ENCODE measurements at places on chromosomes 6 and 20.

- no peak for DNase-seq
Observed at GRCh38 chr6:143062551-143062950, 1.9 kb downstream of the AIG1 start.

DNA sequence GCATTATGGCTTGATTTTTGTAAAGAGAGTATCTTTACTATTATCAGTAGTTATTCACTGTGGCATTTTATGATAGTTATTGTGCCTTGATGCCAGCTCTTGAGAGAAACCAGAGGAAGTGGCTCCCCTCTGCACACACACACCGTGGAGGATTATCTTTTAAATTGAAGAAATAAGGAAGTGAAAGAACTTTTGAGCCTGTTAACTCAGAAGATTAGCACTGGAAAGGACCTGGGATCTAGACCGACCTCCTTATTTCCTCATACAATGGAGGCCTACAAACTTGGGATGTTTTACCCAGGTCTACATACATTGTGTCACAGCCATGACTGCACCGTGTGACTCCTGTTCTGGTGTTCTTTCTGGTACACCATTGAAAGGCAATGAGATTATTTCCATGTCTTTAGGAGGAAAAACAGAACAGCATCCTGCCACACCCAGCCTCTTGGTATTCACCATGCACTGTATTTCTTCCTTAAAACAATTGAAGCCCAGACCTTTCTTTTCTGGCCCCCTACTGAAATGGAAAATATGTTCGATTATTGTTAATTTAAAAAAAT is 40.6 kb downstream of the HECA start:
- no peak for DNase-seq

GRCh38 chr6:120111001-120111400 is 761.4 kb upstream of the MAN1A1 start:
- no peak for DNase-seq

DNA sequence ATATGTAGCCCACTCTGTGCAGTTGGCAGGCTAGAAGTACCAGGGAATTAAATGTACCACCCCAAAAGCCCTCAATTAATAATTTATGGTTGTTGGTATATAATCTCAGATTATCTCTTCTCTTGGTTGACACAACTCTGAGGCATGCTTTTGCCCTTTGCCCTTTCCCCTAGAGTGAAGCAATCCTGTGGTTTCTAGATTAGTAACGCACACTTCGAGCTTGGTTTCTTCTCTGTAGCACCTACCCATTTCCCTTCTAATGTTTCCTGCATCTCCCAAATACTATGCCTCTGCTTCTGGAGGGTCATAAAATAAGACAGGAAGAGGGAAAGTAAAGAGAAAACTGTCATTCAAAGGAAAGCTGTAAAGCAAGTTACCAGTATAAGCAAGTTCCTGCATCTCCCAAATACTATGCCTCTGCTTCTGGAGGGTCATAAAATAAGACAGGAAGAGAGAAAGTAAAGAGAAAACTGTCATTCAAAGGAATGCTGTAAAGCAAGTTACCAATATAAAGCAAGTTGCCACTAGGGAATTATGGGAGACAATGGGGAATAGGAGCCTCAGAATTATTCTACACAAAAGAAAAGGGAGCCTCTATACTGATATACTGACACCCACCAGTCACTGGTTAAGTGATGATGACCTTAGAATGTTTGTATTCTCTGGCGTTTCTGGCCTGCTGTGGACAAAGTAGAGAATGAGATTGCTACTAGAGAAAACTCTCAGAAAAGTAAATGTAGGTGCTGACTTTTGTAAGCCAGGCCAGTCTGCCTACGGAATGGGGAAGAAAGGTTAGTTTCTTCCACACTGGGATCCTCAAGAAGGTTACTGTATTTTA is 862.6 kb upstream of the MAN1A1 start:
- no peak for DNase-seq

GRCh38 chr6:116465246-116465645 is 4.1 kb downstream of the CALHM6 start:
- DNase-seq, result peak; percentile 46

GRCh38 chr6:16104624-16105433 is 24.1 kb upstream of the MYLIP start:
- DNase-seq, result no peak

GRCh38 chr6:89082486-89082891 is 1.9 kb downstream of the PNRC1 start:
- peak; percentile 15 for DNase-seq

DNA sequence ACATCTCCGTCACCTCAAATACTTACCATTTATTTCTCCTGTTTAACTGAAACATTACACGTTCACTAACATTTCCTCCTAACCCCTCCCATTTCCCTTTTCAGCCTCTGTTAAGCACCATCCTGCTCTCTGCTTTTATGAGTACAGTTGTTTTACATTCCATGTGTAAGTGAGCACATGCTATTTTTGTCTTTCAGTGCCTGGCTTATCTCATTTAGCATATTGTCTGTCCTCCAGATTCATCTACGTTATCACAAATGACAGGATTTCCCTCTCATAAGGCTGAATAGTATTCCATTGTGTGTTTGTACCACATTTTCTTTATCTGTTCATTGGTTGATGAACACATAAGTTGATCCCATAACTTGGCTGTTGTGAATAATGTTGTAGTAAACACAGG is 22.7 kb downstream of the TAF11 start:
- DNase-seq, result peak; percentile 93

DNA sequence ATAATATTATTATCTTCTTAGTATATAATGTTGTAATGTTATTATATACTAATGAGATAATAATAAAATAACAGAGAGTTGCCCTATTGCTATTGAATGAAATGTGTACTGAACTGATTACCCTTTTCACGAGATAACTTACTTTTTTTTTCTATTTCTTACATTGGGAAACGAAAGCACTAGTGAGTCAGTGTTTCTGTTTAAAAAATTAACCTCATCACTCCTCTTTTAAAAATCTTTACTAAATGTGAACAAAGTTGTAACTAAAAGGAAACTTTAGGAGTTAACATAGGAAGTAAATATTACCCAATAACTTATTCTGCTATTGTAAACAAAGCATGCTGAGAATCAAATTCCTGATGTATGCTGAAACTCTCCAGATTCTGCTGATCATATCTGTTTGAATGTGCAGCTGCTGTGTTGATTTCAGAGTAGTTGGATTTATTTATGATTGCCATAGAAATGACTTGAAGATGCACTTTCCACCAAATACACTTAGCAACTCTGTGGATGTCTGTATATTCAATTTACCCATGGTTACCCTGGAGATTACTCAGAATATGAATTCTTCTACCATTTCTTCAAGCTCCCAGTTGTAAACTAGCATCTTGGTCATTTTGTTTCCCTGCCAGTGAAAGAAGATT is 523.4 kb downstream of the TENT5A start:
- DNase-seq, result no peak

GRCh38 chr6:130202782-130203181 is 20.0 kb downstream of the SAMD3 start:
- DNase-seq, result no peak

DNA sequence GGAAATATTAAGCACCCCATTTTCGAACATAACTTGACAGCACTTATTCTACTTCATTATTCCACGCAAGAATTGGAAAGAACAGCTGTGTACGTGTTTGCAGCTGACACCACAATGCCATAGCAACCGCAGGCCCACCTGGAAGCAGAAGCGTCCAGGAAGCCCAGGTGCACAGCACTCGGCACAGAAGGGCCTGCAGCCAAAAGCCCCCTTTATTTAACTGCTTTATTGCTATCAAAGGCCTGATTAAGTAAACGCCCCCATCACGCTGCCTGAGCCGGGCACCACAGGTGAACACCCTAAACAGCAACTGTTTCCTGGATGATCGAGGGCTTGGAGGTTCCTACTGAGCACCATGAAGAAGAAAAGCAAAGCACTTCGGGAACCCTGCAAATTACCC is 6.3 kb downstream of the TAF4 start:
- DNase-seq, result no peak

DNA sequence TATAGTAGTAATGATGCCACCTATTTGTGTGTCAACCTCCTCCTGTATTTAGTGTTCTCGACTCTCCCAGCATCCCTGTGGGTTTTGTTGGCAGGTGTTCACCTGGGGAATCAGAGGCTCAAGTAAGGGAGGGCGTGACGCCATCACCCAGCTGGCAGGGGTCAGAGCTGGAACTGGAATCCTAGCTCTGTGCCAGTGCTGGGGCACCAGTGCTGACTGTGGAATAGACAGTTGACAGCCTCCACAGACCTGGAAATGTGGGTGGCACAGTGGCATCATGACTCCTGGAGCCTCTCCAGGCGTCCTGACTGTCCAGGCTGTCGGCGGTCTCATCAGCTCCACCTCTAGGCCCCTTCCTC is 102.8 kb downstream of the SYCP2 start:
- DNase-seq, result no peak

DNA sequence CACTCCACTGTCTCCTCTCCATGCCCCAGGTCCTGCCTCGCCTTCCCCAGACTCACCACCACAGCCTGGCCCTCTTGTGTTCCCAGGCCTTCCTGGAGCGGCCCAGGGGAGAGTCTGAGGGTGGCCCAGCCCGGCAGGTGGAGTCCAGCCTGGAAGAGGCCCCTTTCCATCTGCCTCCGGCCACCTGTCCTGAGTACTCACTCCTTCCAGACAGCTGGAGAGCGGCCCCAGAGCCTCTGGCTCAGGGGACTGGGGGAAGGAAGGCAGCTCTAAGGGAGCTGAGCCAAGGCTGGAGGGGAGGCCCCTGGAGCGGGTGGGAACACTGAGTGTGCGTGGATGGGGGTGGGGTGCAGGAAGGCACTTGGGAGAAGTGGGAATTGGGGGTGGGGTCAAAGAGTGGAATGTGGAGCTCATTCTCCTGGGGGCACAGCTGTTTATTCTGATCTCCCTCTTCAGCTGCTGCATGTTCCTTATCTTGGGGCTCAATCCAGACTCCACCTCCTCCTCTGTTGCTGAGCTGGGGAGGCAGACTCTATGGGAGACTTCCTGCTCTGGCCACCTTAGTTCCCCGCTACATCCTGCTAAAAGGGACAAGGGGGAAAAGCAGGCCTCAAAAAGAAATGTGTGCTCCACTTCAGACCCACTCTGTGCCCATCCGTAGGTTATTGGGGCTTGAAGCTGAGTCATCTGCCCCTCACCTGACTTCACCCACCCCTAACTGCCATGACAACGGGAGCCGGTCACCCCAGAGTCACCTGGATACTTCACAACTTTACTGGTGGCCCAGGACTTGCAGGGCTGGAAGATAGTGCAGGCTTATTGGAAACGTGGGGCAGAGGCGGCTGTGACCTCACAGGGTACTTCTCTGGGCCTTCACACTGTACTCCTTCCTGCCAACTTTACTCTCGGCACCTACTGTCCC is 19.5 kb upstream of the TAF8 start:
- DNase-seq, result peak; percentile 94

DNA sequence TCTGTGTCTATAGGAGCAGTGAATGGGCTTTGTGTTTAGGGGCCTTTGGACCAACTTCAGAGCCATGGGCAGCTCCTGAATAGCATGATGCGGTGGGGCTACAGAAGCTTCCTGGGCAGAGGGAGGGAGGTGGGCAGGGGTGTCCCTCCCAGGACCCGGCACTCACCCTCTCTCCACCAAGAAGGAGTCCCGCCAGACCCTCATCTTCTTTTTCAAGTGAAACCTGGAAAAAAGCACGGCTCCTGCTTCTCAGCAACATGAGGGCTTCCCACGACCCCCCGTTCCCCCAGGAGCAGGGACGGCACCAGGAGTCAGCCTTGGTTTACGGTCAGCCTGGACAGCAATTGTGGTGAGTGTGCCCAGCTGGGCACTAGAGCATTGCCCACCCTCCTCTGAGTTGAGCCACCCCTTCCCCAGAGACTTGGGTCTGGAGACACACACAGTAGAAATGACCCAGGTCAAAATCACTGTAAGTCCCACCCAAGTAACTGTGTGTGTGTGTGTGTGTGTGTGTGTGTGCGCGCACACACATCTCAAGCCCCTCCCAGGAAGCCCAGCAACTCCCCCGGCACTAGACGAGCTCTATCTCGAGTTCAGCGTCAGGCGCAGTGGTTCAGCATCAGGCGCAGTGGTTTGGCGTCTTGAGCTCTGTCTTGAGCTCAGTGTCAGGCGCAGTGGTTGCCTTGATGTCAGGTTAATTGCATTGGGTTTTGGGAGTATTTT is 108.2 kb downstream of the SULF2 start:
- no peak for DNase-seq

- no peak for DNase-seq
Observed at GRCh38 chr6:6402591-6402990, 82.1 kb upstream of the F13A1 start.

- DNase-seq, result no peak
Observed at GRCh38 chr6:156102129-156102528, 646.5 kb upstream of the NOX3 start.

- no peak for DNase-seq
Observed at GRCh38 chr20:60553095-60553494, 594.9 kb downstream of the CDH26 start.

- peak; percentile 43 for DNase-seq
Observed at GRCh38 chr6:155080881-155081845, 86.0 kb downstream of the TIAM2 start.

DNA sequence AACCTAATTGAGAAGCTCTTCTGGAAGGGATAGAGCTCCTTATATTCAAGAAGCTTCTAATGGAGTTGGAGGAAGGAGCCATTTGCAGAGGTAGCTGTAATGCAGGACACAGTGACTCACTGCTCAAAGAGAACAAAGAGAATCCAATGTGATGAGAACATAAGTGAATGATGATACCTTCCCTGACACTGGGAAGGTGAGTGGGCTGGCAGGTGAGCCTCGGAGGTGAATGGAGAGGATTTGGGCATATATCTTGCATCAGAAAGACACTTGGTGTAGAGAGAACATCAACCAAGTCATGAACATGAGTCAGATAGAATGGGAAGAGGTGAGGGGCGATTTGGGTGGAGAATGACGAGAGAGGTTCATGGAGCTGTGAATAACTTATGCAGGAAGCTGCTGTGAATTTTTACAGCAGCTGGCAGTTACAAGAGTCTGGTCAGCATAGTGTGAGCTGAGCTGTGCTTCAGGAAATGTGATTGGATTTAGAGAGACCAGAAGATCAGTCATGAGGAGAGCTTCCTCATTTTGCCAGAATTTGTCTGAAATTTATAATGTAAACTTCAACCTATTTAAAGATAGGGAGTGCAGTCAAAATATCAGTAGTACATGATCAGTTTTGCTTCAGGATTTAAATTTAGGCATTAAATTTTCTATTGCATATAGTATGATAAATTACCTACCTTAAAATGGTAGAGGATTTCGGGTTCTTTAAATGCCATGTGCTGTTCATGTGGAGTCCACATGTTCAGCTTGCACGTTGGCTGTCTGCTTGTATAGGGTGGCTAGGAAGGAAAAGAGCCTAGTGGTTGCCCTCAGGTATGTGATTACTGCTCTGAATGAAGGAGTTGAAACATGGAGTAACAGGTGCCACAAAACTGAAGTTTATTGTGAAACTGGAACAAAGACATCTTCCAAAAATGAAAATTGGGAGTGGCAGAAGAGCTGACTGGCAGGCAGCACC is 59.2 kb upstream of the KIF25 start:
- no peak for DNase-seq

DNA sequence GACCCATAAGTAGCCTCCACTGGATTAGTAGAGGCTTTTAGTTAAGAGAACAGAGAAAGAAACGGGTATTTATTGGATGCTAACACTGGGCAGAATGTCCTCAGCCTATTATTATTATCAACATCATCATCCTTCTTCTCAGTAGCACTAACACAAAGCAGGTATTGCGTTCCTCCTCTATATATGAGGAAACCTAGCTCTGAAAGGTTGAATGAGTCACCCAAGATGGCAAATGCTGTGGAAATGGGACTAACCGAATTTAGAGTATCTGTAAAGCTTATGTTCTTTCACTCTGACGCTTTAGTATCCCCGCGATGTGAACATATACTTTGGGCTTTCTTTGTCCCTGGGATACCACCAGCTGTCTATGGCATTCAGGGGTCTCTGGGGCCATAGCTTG is 77.0 kb downstream of the ADTRP start:
- no peak for DNase-seq

GRCh38 chr20:23540624-23541023 is 27.7 kb downstream of the CST9L start:
- no peak for DNase-seq

Measured in hematopoietic multipotent progenitor cell treated with erythropoietin and hydrocortisone succinate and interleukin-3 and kit ligand, for 8 days (in vitro differentiated cells).